ENCODE measurements at places on chromosomes 5 and 9.

GRCh38 chr5:172356047-172356446, 72.5 kb upstream of the UBTD2 start:
- DNase-seq, result no peak

- no peak for DNase-seq
These were observed 56.7 kb downstream of the TLE1 start for GRCh38 chr9:81632599-81632998.

DNA sequence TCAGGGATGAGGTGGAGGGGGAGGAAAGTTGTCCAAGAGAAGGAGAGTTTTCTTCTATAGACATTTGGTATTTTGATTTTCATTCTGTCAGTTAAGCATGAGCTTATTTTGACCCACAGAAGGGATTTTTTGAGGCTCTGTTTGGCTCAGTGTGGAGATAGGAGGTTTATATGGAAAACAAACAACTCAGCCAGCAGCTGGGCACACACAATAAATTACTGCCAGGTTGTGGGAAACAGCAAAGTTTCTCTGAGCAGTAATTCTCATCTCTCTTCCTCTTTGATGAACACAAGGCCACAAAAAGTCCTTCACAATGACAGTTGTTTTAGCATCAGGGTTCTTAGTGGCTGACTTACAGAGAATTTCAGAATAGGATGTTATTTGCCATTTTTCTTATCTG, 486.1 kb downstream of the KDM4C start:
- DNase-seq, result no peak

GRCh38 chr9:107925749-107926297, 436.3 kb upstream of the KLF4 start:
- no peak for DNase-seq

DNA sequence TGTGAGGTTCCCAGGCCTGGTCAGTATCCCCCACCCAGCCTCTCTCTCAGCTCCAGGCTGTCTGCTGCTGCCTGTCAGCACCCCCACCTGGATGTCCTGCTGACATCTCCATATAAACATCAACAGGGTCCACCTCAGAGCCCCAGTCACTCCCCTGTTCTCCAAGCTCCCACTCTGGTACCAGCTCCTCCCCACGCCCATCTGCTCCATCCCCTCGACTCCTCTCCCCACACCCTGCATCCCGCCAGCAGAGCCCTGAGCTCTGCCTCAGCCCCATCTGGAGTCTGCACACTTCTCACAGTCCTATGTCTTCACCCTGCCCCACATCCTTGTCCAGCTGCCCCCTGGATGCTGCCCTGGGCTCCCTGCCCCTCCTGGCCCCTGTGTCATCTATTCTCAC, 67.7 kb upstream of the LRRTM2 start:
- no peak for DNase-seq

DNA sequence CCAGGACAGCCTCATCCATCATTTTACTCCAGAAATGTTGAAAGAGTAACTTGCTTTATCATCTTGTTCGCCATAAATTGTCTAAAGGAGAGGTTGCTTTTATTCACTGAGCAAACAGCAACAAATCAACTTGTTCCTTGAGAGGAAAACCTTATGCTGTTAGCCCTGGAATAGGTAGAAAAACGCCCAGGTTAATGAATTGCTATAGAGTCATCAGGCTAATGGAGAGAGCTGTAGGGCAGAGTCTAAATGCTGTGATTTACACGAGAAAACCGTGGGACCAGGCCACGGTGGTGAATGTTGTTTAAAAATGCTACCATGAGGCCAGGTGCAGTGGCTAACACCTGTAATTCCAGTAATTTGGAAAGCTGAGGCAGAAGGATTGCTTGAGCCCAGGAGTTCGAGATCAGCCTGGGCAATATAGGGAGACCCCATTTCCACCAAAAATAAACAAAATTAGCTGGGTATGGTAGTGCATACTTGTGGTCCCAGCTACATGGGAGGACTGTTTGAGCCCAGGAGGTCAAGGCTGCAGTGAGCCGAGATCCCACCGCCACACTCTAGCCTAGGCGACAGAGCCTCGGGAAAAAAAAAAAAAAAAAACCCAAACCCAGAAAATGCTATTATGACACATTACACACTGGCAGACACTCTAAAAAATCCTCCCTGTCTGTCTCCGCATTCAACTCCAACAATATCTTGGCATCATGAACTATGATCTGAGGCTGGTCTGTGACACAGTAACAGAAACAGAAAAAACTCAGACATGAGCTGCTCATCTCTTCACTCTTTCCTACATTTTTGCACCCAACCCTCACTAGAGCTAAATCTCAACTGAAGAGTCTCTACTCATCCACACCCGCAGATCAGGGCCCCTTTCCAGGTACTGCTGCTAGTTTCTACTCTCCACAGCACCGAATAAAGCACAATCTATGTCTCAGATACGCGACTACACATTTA, 118.6 kb upstream of the RETREG1 start:
- no peak for DNase-seq

GRCh38 chr5:159451197-159452052, 121.1 kb upstream of the IL12B start:
- DNase-seq, result no peak

GRCh38 chr5:16784843-16785791, 151.0 kb downstream of the MYO10 start:
- peak; percentile 26 for DNase-seq

DNA sequence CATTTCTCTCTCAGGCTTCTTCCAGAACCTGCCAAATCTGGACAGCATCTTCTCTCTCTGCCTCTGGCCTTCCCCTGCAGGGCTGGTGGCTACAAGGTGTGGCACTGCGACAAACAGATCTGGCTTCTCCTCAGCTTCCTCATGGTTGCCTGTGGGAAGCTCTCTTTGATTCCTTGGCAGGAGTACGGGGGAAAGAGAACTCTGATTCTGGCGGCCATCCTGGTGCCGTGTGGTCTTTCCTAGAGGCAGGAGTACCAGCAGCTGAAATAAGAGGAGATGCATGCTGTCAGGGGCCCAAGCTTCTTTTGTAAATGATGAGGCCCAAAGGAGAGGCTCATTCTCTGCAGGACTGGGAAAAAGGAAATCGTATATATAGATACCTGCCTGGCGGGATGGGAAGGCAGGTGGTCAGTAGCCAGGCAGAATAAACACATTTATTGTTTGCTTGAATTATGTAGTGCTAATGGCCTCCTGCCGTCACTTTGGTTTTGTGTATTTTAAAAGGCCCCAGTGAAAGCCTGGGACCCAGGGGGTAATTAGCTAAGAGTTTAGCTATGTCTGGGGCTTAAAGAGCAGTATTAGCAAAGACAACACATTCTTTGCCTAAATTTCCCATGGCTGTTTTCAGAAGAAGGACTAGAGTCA, at the start of gene CER1:
Gene CER1, minus strand, starts transcription at position 343 of the 645 bp plus-strand sequence. Its CDS starts 61 bp downstream, at position 282.
- no peak for DNase-seq

DNA sequence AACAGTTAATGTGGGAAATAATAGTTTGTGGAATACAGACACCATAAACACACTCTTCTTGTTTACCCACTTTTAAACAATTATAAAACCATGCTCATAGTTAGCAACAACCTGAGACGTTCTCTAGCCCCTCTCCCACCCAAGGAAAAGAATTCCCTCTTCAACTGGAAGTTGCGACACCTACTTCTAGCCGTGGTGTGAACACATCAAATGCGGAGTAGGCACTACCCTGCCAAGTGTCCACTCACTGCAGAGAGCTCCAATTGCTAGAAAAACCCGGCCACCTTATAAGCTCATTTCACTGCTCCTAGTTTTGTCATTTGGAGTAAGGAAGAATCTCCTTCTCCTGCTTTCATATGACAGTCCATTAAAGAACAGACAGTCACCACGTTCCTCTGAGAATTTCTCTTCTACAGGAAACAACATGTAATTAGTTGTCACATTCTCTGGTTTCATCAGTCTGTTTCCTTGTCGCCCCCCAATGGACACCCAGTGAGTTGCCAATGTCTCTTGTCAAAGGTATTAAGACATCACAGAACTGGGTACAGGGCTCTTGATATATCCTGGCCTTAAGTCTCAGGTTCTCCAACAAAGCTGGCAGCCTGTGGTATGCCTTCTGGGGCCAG, 47.3 kb downstream of the PRLR start:
- DNase-seq, result peak; percentile 11

GRCh38 chr9:126173401-126173800, 153.2 kb upstream of the MVB12B start:
- no peak for DNase-seq

- no peak for DNase-seq
These were observed 123.8 kb upstream of the VLDLR start for GRCh38 chr9:2497666-2498400.

DNA sequence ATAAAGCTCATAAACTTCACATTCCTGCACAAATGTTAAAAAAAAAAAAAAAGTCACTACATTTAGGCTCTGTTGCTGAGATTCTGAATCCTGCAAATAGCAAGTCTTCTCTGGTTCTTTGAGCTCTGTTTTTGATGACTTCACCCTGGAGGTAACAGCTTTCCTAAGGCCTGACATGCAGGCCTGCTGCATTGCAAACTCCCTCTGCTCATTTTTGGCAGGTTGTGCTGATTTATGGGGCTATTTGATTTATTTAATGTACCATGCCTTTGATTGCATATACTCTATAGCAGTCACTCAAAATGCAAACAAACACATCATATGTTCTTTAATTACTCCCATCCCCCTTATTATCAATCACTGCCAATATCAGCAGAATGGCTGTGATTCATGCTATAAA, 416.1 kb upstream of the IZUMO3 start:
- DNase-seq, result no peak

- no peak for DNase-seq
These were observed 11.3 kb downstream of the C5orf15 start for GRCh38 chr5:133957080-133957479.

GRCh38 chr5:159243385-159243784, 19.7 kb upstream of the UBLCP1 start:
- no peak for DNase-seq

GRCh38 chr5:121525706-121526105, 326.0 kb upstream of the FTMT start:
- no peak for DNase-seq

- DNase-seq, result peak; percentile 75
These were observed at the start of gene TOR1A for GRCh38 chr9:129823935-129824601. TOR1A (minus strand) TSS chr9:129824136; CDS start chr9:129824085, 51 bp downstream.

DNA sequence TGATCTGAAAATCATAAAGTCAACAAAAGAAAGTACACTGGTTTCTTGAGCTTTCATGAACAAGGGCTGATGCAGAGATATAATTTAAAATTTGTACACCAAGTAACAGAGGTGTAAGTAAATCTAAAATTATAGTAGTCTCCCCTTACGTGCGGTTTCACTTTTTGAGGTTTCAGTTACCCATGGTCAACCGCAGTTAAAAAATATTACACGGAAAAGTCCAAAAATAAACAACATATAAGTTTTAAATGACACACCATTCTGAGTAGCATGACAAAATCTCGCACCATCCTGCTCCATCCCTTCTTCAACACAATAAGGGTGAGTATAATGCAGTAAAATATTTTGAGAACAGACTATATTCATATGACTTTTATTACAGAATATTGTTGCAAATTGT, 54.4 kb downstream of the AUH start:
- DNase-seq, result no peak

GRCh38 chr5:131274326-131275063, 10.6 kb downstream of the CDC42SE2 start:
- DNase-seq, result no peak

DNA sequence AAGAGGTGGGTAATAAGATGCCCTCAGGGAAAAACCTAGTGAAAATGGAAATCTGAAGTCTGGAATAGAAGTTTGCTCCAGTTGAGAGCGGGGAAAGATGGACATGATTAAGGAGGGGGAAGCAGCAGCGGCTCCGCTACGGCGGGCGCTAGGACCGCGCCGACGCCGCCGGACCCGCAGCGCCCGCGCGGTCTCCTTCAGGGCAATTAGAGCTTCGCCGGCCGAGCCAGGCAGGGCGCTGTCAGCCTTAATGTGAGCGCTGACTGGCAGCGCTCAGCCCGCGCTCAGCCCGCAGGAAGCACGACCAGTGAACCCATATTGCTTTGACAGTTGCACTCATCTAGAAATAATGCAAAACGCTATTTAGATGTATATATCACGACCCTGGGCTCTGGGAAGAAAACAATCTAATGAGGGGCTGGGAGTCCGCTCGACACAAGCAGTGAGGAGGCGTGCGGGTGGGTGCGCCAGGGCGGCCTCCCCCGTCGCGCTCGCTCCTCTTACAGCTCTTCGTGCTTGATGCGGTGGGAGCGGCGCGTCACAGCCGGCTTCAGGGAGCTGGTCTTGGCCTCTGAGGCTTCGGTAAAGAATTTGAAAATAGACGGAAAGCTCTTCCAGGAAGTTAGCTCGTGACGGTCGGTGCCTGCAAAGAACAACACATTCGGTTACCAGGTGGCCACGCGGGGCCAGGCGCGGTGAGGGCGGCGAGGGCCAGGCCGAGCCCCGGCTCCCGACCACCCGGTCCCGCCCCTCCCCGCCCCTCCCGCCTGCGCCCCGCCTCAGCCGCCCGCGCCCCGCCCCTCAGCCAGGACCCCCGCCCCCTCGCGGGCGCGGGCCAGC, 37.7 kb downstream of the NR2F1 start:
- DNase-seq, result no peak

- no peak for DNase-seq
These were observed 124.5 kb downstream of the BARX1 start for GRCh38 chr9:93830606-93831005.

- DNase-seq, result no peak
These were observed 305.1 kb downstream of the PSAT1 start for GRCh38 chr9:78601957-78602565.

DNA sequence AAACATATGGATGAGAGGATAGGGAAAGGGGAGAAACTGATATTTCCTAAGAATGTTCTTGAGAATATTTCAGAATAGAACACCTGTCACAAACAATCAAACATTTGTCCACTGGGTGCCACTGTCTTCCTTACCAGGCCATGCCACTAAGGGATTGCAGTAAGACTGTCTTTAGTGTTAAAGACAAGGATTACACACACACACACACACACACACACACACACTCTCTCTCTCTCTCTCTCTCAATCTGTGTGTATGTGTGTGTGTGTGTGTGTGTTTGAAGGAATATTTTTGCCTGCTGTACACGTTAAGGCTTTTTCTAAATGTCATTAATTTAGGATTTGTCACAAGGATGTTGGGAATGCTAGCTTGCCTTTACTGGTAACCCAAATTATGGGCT, 54.4 kb downstream of the CCDC192 start:
- DNase-seq, result no peak

- no peak for DNase-seq
These were observed 20.5 kb downstream of the THBS4 start for GRCh38 chr5:80055491-80056170.

GRCh38 chr9:92988215-92988768, 41.0 kb downstream of the FGD3 start:
- no peak for DNase-seq

- no peak for DNase-seq
These were observed 223.2 kb upstream of the PANK3 start for GRCh38 chr5:168802337-168802736.

- no peak for DNase-seq
These were observed 72.6 kb upstream of the GALNT10 start for GRCh38 chr5:154117930-154118329.

DNA sequence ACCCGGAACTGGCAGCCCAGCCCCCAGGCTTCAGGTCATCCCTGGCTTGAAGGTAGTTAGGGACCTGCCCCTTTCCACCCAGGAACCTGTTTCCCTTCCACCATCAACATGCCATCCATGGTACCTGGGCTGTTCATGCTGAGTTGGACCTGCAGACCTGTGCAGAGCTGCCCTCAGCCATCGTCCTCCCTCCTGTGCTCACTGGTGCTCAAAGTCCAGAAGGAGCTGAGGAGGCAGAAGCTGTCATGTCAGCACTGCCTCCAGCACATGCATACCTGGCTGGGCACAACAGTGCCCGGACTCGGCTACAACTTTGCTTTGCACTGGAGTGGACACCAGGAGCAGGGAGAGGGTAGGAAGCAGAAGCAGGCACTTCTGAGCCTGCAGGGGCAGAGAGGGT, 36.2 kb downstream of the BTNL8 start:
- DNase-seq, result no peak

All from stimulated activated CD4-positive, alpha-beta T cell treated with anti-CD3 and anti-CD28 coated beads, Interleukin-1b, Interleukin-23, amount 100 ng/mL, for 24 hours (primary cell).